Sigmoid colon (tissue), 7 donors: ENCODE measurements at places on chromosomes 16 and 17. TPM values are rescaled to one million over a fixed set of nuclear protein-coding genes. Genes with fewer than 3 reads are reported as not detected.

Gene ADGRG3
- 5.4 TPM for total RNA-seq

Gene TNFSF13
- total RNA-seq: 41.0 TPM

Gene RUNDC3A
- 1.2 TPM for total RNA-seq

Gene BAIAP3
- total RNA-seq: 1.6 TPM

Gene TBC1D28
- not detected for total RNA-seq

Gene TOP2A
- total RNA-seq: 2.1 TPM

Gene KRT33B
- total RNA-seq: not detected

Gene KCNJ12
- total RNA-seq: 1.6 TPM

Gene ELMO3
- total RNA-seq: 1.7 TPM

Gene SPNS1
- total RNA-seq: 14.5 TPM
